Activated CD4-positive, alpha-beta T cell treated with anti-CD3 and anti-CD28 coated beads, Interleukin-2, amount 50 U/mL, for 48 hours (primary cell): ENCODE measurements at places on chromosomes 3 and 15.
A peak's percentile ranks its signal among the peaks of the same experiment; 100 is the strongest.

DNA sequence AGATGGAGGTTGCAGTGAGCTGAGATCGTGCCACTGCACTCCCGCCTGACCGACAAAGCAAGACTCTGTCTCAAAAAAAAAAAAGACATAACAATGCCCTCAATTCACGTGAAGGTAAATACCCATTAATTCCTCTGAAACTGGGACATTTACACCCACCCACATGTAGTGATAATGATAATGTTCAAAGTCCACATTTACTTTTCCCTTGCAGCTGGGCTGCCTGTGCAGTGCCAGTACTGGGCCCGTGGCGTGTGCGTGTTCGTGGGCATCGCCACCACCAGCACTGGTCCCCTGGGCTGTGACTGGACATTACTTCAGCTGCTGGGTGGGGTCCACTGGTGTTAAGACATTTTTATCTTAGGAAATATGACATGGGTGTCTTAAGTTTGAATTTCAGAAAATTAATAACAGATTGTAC lies 123.6 kb downstream of the SLC25A26 start:
- DNase-seq: no peak

DNA sequence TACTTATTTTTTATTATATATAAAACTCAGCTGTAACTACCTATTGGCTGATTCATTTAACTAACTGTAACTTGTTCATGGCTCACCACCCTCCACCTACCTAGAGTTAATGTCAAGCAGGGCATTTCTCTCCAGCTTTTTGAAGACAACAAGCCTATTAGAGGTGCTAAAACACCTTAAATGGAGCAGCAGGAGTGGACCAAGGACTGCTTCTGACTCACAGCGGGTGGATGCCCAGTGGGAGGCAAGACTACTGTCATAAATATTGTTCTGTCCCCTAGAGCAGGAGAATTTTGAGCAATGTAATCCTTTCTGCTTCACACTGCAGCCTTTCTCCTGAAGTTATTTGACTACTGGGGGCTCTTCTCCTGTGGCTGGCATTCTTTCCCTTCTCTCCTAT lies 146.9 kb downstream of the CLSTN2 start:
- no peak for DNase-seq

DNA sequence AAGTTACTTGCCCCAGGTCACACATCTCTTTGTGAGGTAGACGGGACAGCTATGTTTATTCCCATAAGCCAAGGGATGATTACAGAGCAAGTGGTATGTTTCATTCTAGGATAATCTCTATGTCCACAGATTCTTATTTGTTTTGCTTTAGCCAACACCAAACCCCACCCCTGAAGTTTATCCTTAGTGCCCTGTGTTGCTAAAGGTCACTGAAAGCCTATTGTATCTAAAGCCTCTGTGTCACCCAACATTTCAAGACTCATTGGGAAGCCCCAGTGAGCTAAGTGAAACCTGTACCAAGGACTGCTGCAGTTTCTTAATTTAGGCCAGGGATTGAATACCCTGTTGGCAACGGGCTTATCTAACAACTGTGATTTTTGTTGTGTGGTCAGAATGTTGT lies 135.6 kb downstream of the ADAMTS9 start:
- no peak for DNase-seq

GRCh38 chr15:39542385-39543065 lies 38.4 kb upstream of the THBS1 start:
- DNase-seq: no peak

DNA sequence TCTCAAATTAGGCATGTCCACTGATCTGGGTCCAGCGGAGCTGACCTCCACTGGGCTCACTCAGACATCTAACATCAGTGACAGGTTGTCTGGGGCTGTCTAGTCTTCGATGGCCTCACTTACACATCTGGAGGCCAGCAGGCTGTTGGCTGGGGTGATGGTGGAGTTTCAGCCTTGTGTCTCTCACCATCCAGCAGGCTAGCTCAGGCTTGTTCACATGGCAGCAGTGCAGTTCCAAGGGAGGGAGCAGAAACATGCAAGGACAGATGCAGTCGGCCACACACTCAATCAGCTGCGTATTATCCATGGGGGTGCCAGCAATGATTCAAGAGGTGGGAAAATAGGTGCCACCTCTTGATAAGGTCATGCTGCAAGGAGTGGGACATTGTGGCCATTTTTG lies 292.5 kb downstream of the SHQ1 start:
- no peak for DNase-seq

DNA sequence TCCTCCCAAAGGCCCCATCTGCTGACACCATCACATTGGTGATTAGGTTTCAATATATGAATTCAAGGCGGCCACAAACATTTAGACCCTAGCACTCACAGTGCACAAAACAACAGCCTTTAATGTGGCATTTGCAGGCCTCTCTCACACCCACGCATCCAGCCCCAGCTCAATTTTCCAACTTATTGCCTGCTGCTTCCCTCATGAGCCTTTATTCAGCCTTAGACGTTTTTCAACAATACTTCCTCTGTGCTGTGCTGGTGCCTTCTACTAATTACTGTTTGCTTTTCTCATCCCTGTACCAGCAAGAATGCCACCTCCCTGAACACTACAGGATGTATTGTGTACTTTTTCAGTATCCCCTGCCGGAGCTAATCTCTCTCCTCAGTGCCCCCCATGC lies 334.6 kb downstream of the GABRB3 start:
- DNase-seq: no peak

DNA sequence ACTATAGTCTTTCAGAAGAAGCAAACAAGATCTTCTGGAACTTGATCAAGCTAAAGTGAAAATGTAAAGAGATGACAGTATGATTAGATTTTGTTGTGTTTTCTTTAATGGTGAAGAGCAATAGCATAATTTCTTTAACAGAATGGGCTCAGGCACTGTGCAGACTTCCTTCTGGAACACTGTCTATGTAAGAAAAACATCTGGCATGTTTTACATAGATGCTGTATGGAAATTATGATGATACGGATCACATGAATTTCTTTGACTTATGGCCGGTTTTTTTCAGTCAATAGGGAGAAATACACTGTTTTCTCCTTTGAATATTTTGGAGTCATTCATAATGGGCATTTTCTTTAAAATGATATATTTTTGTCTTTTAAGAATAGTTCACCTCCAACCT lies 42.6 kb downstream of the PHLDB2 start:
- no peak for DNase-seq

- peak; percentile 49 for DNase-seq
Measured at GRCh38 chr15:62390791-62391640, 225.9 kb upstream of the C2CD4B start.

- DNase-seq: no peak
Measured at GRCh38 chr15:66226736-66227135, 26.8 kb downstream of the MEGF11 start.

DNA sequence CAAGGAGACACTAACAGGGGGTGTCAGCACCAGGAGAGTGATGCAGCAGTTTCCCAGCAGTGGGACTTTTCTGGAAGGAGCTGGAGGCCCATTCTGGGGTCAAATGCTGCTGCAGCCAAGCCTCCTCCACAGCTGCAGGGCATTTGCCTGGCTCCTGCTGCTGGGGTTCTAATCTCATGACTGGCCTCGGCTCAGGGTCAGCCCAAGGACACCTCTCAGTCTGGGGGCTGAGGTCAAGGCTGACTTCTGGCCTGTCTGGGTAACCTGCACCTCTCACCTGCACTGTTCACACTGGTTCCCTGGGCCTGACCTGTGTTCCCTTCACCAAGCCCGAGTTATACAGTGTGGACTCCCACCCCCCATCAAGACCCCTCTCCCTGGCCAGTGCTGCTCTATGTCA lies 10.4 kb upstream of the C15orf39 start:
- no peak for DNase-seq

DNA sequence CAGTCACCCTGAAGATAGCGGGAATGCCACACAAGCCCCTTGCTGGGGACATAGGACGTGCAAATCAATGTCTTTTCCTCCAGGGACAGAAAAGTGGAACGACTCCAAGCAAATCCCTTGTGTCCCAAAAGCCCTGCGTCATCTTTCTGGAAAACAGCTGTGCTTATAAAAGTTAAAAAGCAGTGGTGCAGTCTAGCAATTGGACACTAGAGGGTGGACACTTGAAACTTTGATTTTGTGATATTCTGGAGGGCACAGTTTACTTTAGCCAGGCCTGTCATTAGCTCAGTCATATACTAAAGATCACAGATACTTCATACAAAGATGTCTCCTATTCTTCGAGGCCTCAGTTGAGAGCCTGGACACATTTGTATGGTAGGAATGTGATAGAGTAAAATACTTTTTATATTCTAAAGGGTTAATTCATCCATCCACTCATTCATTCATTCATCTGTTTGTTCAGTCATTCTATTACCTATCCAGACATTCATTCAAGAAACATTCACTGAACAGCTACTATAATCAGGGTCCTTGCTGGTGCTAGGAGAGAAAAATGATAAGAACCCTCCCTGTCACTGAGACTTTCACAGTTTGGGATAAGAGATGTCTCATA lies 63.8 kb upstream of the ANKRD34C start:
- DNase-seq: no peak

GRCh38 chr3:43490640-43491185 lies 131.1 kb downstream of the ANO10 start:
- no peak for DNase-seq

- no peak for DNase-seq
Measured at GRCh38 chr15:67917636-67918035, 77.8 kb upstream of the RNU6-1 start.
